Panc1 (cell line): ENCODE measurements at places on chromosomes 16 and 17. TPM values are rescaled to one million over a fixed set of nuclear protein-coding genes. Genes with fewer than 3 reads are reported as not detected.

The SLC5A10 gene
- not detected for total RNA-seq

The KRT39 gene
- total RNA-seq: not detected

The ASPA gene
- total RNA-seq: not detected

The CTRL gene
- total RNA-seq: 2.0 TPM

The KCNH6 gene
- total RNA-seq: not detected

The CCL5 gene
- total RNA-seq: 15.9 TPM

The ADORA2B gene
- total RNA-seq: 42.7 TPM

The ABCC3 gene
- total RNA-seq: 128 TPM

The SPATA22 gene
- total RNA-seq: not detected

The ABCC12 gene
- total RNA-seq: not detected

The TBC1D3D gene
- not detected for total RNA-seq

The DNAI2 gene
- total RNA-seq: not detected

The P2RX1 gene
- not detected for total RNA-seq

The NEUROD2 gene
- not detected for total RNA-seq

The ARHGDIG gene
- 2.4 TPM for total RNA-seq

The NT5C3B gene
- total RNA-seq: 118 TPM

The MSLN gene
- total RNA-seq: 1.1 TPM

The RBFOX1 gene
- not detected for total RNA-seq

The SLC16A11 gene
- not detected for total RNA-seq

The MFAP4 gene
- 0.92 TPM for total RNA-seq

The MYH8 gene
- total RNA-seq: not detected

The SDR42E1 gene
- 0.33 TPM for total RNA-seq

The FAM83G gene
- total RNA-seq: 17.3 TPM

The HIC1 gene
- 1.4 TPM for total RNA-seq

The WFDC1 gene
- not detected for total RNA-seq

The RAD51C gene
- total RNA-seq: 19.9 TPM

The TEKT5 gene
- not detected for total RNA-seq

The TMEM235 gene
- total RNA-seq: not detected

The LGALS9 gene
- 1.6 TPM for total RNA-seq

The TMEM231 gene
- total RNA-seq: 9.0 TPM

The ADAD2 gene
- not detected for total RNA-seq

The MEIOC gene
- 0.82 TPM for total RNA-seq

The HOXB5 gene
- total RNA-seq: 67.2 TPM

The KCNG4 gene
- not detected for total RNA-seq

The TNP2 gene
- total RNA-seq: not detected

The CDR2L gene
- 32.0 TPM for total RNA-seq

The KIF18B gene
- total RNA-seq: 31.3 TPM

The NSF gene
- 56.5 TPM for total RNA-seq

The NPIPA3 gene
- total RNA-seq: 3.7 TPM

The CD7 gene
- total RNA-seq: 0.77 TPM

The CCL23 gene
- not detected for total RNA-seq

The HOXB4 gene
- 27.9 TPM for total RNA-seq
